ENCODE measurements at places on chromosomes 13 and 19.

DNA sequence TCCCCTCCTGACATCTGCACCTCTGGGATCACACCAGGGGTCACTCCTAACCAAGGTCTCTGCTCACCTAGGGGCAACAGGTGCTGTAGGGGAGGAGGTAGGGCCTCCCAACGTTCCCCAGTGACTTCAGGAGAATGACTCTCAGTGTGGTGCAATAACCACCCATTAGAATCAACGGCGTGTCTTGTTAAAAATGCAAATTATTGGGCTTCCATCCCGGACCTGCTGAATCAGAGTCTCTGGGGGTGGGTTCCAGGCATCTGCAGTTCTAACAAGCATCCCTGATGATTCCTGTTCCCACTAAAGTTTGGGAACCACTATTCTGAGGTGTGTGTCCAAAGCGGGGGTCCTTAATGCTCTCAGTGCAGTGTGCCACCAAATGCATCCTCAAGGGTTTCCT, 84.6 kb downstream of the CRYL1 start:
- no peak for DNase-seq

GRCh38 chr13:28349371-28349770, 145.6 kb downstream of the FLT1 start:
- DNase-seq: no peak

GRCh38 chr13:101140936-101141335, 275.4 kb downstream of the NALCN start:
- no peak for DNase-seq

DNA sequence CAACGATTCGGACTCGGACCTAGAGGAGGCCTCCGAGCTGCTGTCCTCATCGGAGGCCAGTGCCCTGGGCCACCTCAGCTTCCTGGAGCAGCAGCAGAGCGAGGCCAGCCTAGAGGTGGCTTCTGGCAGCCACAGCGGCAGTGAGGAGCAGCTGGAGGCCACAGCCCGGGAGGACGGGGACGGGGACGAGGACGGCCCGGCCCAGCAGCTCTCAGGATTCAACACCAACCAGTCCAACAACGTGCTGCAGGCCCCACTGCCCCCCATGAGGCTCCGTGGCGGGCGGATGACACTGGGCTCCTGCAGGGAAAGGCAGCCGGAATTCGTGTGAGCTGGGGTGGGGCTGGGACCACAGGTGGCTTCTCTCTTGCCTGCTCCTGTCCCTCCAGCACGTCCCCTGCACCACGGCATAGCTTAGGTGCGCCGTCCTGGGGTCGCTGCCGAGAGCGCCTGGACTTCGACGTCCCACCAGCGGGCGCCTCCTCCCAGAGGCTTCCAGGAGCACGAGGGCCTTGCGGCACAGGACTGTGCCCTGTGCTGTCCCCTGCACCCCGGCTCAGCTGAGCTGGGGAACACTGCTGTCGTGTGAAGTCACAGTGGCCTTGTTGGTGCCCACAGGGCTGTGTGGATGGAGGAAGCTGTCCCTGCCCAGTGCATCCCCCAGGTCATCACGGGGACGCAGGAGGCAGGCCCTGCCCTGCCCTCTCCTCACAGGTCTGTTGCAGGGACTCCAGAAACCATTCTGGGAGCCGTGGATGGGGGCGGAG, 9.3 kb downstream of the POLR2E start:
- no peak for DNase-seq

DNA sequence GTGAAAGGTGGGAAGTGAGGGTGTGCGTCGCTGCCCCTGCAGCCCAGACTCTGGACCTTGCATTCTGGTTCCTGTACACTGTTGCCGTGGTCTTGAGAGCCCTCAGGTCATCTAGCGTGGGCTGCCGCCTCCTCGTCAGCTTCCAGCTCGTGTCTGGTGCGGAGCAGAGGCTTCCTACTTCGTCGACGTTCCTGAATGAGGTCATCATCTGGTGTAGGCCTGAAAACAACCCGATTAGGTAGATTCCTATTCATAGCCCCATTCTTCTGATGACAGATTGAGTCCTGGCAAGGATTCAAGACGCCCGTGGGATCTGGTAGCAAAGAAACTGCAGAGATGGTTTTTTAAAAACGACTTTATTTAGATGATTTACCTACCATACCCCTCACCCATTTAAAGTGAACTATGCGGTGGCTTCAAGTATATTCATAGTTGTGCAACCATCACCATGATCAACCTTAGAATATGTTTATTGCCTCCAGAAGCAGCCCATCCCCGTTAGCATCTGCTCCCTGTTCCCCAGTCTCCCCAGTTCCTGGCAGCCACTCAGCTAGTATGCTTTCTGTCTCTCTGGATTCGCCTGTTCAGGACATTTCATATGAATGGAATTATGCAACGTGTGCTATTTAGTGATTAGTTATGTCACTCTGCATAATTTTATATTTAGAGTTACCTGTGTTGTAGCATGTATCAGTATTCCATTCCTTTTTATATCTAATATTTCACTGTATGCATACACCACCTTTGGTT, 13.8 kb downstream of the NAXD start:
- no peak for DNase-seq

DNA sequence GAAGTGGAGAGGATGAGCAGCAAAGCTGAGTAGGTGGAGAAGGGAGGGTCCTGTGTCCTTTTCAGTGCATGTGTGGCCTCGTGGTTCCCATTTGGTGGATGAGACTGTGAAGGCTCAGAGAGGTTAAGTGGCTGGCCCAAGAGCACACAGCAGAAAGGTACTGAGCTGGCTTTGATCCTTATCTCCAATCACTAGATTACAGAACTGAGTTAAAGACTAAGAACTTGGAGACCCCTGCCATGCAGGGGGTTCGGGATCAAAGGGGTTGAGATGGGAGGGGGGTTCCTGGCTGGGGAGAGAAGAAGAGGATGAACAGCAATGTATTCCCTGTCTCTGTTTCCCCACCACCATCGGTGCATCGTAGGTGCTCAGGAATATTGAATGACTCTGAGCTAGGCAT, 11.8 kb downstream of the CELF5 start:
- no peak for DNase-seq

GRCh38 chr19:44592451-44592890, 20.9 kb upstream of the IGSF23 start:
- no peak for DNase-seq

GRCh38 chr13:22312405-22312803, 641.5 kb downstream of the FGF9 start:
- DNase-seq: no peak

GRCh38 chr13:79740991-79741390, 260.0 kb downstream of the NDFIP2 start:
- DNase-seq: no peak

DNA sequence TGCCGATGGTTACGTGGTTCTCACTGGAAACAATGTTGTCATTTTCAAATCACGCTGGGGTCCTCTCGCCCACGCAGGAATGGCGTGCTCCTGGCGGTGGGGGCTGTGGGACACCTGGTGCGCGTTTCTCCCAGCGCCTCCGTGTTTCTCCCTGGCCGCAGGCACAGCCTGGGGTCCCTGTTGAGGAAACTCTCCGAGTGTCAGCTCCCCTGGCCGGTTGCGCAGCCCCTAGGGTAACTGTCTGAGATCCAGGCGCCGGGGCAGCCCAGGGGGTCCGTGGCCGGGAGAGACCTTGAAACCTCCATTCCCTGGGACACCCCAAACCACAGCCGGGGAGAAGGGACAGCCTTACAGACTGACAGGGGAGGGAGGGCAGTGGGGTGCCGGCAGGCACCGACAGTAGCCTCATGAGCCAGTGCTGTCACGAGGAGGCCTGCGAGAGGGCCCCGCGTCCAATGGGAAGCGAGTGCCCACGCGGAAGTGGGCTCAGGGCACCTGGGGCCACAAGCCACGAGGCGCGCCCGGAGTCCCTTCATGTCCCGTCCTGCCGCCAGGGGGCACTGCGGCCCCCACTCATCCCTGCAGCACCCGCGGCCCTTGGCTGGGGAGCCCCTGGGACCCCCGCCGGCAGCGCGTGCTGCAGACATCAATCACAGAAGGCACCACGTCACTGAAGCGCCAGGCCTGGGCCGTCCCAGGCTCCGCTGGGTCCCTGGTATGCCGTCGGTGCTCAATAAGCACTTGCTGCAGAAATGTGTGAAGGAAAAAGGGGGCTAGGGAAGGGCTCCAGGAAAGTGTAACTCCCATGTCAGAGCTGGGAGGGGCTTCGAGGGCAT, 9.5 kb downstream of the ADAMTSL5 start:
- peak; percentile 84 for DNase-seq

DNA sequence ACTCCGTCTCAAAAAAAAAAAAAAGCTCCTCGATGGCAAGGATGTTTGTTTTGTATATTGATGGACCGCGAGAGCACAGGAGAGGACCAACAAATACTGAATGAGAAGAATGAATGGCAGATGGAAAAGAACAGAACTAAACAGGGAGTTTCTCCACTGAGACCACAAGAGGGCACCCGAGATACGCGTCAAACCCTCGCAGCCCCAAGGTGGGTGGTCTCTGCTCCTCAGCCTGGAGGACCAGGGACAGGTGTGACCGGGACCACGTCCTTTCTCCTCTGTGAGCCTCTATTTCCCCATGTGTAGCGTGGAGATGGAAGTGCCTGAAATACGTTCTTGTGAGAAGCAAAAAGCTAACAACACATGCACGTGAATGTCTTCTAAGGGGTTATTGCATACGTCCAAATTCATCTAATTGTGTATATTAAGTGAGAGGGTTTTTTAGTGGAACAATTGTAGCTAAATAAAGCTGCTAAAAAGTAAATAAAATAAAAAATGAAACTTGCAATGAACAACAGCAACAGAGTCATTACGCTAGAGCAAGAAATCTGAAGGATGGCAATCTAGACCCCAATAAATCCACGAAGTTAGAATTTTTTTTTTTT, 8.3 kb upstream of the CDC42EP5 start:
- peak; percentile 70 for DNase-seq

DNA sequence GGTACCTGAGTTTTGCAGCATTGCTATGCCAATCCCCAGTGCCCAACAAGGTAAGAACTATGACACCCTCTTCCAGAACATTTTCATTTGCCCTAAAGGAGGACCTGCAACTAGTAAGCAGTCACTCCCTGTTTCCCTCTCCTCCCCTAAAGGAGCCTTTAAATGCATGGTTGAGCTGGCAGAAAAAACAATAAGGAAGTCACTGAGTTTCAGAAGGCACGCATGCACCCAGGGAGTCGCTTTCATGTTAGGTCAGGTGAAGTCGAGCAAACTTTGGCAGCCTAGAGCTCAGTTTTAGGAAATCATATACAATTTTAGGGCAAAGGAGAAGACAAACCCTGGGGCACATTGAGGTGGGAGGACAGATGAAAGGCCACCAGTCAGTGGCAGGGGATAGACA, 11.8 kb downstream of the NLRP11 start:
- no peak for DNase-seq

DNA sequence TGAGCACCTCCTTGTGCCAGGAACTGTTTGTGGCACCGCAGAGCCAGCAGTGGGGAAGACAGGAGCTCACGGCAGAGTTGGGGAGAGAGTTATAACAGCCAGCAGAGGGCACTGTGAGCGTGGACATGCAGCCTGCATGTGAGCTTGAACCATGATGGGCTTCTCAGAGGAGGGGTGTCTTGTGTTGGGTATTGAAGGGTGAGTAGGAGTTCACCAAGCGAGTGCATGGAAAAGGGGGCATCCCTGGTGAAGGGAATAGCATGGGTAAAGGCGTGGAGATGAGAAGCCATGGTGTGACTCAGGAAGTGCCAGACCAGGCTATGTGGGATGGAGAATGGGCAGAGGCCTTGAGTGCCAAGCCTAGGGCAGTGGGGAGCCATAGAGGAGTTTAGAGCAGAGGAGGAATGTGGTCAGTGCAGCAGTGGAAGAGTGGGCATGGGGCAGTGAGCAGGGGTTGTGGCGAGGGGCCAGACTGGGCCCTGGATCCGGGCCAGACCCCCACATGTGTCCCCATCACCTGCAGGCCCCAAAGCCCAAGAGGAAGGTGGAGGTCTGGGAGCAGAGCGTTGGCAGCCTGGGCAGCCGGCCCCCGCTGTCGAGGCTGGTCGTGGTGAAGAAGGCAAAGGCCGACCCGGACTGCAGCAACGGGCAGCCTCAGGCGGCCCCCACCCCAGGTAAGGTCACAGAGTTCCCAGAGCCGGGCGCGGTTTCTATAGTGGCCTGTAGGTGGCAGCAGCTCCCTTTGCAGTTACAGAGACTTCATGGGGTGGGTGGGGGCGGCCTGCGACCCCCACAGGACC, 11.8 kb upstream of the SHD start:
- DNase-seq: peak; percentile 85

- DNase-seq: no peak
These were observed 54.7 kb downstream of the PTPRS start for GRCh38 chr19:5285955-5286354.

DNA sequence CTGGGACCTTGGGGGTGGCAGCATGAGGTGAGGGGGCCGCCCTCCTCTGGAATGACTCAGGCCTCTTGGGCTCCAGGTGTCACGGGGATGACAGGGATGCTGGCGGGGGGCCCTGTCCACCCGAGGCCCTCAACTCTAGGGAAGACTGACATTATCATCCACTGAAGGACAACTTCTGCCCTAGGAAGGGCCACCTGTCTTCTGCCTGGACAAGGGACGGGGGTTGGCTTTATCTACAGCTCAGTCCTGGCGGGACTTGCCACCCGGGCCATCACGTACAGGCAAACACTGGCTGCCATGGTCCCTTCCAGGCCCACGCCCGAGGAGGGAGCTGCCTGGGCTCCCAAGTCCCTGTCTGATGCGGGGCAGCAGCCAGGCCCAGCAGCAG, 130.7 kb downstream of the STK24 start:
- DNase-seq: peak; percentile 45

GRCh38 chr13:111868716-111869115, 198.2 kb upstream of the SOX1 start:
- DNase-seq: no peak

GRCh38 chr19:7943444-7944176, at the start of gene TIMM44:
Gene TIMM44, minus strand, starts transcription at chr19:7943666. Its CDS starts 15 bp downstream, at chr19:7943651.
- peak; percentile 98 for DNase-seq

DNA sequence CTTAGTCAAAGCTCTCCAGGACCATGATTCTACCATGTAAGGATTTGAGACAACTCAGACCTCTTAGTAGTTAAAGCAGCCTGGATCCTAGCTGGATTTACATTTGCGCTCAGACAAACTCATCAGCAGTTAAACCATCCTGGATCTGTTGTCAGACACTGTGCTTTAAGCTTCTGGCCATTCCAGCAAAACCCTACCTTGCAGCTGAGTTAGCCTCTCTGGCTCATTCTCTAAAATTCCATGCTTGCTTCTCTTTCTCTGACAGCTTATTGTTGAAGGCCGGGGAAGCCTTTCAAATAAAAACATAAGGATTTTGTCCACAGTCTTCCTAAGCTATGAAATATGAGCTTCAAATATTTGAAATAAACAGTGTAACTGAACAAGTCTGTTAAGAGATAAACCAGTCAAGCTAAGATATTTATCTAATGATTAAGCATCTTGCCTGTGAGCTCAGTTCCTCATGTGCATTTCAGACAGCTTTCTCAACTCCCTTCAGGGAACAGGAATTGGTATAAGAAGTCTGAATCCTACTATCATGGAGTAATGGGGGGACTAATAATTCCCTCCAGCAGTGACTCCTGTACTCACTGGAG, 89.3 kb downstream of the SLAIN1 start:
- DNase-seq: no peak

DNA sequence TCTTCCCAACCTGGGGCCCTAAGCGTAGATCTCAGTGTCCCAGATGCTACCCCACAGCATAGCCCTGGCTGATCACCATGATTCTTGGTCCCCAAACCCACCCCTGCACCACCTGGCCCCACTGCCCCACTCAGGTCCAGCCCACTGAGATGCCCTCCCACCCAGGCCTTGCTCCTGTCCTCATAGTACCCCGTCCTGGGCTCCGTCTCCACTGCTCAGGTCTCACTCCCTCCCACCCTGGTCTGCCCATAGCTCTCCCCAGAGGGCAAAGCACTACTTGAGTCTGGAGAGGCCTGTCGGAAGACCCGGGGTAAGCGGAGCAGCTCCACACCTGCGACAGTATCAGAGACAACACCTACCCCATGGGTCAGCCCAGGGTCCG, 35.8 kb upstream of the ISYNA1 start:
- DNase-seq: no peak

GRCh38 chr19:13315495-13315894, 165.3 kb downstream of the IER2 start:
- no peak for DNase-seq

Measured in GM13976 (cell line).